Right kidney (tissue), 9 donors: ENCODE measurements at places on chromosomes 11 and 22.
A peak's percentile ranks its signal among the peaks of the same experiment; 100 is the strongest.

DNA sequence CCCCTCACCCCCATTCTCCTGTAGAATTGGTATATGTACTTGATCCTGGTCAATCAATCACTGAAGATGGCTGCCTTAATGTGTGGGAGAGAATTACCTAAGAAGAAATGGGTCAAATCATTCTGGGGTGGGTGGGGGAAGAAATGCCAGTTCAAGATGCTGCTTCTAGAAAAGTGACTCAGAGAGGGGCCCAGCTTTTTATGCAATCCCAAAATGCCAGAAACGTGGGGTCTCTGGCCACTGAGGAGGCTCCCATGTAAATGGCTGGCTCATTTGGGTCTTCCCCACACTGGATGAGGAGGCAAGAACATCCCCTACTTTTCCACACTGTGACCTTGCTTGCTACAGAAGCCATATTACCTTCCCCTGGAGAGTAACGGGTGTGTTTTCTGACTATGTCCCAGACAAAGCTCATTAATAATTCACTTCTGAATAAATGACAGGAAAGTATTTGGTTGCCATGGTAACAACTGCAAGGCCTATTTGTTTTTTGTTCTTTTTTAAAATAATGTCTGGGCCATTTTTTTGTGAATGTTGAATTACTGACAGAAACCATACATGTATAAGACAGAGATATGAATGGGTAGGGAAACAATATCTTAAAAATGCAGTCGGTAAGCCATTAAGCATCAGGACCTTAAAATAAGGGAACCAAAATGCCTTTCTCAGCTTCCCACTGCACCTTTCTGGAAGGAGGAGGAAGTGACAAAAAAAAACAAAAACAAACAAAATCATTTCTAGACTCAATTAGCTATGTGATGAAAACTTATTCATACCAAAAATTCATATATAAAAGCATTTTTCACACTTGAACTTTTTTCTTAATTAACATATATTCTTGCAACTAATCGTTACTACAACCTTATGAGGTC lies 32.0 kb downstream of the SLC1A2 start:
- DNase-seq, result no peak

DNA sequence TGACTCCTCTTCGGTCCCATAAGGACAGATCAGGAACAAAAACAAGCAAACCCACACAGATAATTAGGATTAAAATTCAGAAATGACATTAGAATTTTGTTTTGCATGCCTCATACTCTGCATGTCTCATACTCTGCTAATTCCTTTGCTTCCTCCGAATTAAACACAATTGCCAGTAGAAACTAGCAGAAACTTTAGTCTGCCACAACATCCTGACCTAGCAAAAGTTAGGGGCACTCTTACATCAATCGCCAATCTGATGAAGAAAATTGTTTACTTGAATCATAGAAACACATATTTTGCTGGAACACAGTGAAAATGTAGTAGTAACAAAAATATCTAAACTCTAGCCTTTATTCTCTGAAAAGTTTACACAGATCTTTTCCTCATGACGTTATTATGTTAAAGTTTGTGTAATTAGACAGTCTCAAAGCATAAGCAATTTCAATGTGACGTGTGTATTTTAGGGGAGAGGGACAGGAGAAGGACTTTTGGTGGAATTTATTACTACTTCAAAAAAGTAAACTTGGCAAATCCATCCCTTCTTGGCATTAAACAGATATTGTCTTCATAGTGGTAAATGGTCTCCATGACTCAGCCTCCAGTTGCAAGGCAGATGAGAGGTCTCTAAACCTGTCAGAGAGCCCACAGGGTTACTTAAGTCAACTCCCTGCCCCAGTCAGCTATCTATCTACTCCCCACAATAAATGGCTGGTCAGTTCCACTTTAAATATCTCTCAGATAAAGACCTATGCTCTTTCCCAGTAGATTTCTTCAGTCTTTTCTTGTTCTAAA lies 249.8 kb upstream of the UBASH3B start:
- DNase-seq, result no peak

- peak; percentile 88 for DNase-seq
Measured at GRCh38 chr11:798093-798713, at the start of gene SLC25A22. Gene SLC25A22, minus strand, starts transcription at chr11:798281. Its CDS starts 3,275 bp downstream, at chr11:795006.

DNA sequence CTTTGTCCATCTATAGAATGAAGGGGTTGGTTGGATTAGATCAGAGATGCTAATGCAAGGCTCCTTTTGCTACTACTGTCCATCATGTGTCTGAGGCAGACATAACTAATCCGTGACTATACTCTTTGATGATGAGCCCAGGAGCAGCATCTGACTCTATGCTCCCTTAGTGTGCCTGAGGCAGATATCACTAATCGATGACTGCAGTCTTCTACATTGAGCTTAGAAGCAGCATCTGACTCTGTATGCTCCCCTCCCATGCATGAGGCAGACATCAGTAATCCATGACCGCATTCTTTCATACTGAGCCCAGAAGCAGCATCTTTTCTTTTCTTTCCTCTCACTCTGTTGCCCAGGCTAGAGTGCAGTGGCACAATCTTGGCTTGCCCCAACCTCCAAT lies 4.2 kb downstream of the TCN2 start:
- DNase-seq, result no peak

GRCh38 chr22:30250661-30251267 lies 4.2 kb upstream of the LIF start:
- no peak for DNase-seq

GRCh38 chr11:110621826-110622225 lies 90.4 kb downstream of the ARHGAP20 start:
- DNase-seq, result no peak

- DNase-seq, result no peak
Measured at GRCh38 chr11:14148653-14149273, 186.2 kb downstream of the SPON1 start.

GRCh38 chr11:94450048-94450447 lies 43.6 kb downstream of the MRE11 start:
- no peak for DNase-seq

DNA sequence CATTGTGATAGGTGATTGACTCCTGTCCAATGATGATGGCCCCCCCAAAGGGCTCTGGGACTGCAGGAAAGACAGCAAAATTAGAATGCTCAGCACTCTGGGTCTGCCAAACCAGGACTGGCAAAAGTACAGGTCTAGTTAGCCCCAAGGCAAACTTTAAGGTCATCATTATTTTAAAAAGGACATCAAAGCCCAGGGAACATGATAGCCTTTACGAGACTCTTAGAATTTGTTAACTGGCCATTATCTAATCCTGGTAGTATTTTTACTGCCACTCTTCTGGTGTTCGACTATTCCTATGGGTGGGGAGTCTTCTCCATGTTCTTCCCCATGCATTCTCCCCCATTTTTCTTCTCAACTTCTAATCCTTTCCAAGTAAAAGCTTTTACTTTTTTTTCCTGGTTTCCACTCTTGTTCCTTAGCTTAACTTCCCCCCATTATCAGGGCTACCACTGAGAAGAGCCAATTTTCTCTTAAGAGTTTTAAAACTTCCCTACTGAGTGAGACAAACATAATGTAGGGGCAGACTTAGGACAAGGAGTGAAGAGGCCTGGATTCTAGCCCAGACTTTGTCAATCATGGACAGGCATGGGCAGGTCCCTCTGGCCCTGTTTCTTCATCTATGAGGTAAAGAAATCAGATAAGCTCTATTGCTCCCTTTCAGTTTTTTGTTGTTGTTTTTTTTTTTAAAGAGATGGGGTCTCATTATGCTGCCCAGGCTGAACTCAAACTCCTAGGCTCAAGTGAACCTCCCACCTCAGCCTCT lies 7.1 kb downstream of the DDB1 start:
- no peak for DNase-seq

DNA sequence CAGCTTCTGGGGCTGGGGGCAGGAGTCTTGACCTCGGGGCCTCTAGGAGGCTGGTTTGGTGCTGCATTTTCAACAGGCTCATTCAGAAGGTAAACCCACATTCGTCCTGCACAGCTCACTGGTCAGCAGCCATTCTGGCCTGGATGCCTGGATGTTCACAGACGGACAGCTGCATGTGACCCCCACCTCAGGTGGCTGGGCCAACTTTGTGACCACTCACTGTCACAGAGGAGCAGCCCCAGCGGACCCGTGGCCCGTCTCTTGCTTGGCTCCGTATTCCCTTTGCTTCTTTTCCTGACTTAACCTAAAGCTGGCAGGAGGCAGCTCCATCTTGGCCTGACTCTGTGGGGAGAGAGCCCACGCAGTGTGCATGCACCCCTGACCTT lies 8.2 kb downstream of the DGCR8 start:
- DNase-seq, result no peak

- no peak for DNase-seq
Measured at GRCh38 chr11:112477152-112477551, 216.5 kb upstream of the PLET1 start.

DNA sequence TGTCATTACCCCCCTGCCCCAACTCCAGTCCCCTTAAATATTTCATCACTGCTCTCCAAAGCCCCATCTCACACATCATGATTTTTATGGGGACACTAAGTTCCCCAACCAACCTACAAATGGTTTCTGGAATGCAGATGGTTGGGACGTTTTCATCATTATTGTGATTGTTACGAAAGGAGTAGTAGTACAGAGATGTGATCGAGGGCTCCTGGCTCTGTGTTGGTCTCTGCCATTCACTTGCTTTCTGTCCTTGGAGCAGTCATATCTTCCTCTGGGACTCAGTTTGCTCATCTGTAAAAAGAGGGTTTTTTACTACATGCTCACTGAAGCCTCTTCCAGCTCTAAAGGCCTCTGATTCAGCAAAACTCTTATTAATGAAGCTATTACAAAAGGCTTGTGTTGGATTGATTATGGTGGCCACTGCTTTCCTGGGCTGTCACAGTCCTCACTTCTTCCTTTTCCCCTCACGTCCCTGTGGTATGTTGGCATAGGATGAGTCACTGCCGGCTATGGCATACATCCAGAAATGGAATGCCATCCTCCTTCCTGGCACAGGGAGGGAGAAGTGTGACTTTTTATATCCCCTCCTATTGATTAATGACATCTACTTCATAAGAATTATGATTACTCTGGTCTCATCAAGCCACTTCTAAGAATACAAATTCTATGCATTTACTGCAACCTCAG lies 593.7 kb downstream of the METTL15 start:
- no peak for DNase-seq

DNA sequence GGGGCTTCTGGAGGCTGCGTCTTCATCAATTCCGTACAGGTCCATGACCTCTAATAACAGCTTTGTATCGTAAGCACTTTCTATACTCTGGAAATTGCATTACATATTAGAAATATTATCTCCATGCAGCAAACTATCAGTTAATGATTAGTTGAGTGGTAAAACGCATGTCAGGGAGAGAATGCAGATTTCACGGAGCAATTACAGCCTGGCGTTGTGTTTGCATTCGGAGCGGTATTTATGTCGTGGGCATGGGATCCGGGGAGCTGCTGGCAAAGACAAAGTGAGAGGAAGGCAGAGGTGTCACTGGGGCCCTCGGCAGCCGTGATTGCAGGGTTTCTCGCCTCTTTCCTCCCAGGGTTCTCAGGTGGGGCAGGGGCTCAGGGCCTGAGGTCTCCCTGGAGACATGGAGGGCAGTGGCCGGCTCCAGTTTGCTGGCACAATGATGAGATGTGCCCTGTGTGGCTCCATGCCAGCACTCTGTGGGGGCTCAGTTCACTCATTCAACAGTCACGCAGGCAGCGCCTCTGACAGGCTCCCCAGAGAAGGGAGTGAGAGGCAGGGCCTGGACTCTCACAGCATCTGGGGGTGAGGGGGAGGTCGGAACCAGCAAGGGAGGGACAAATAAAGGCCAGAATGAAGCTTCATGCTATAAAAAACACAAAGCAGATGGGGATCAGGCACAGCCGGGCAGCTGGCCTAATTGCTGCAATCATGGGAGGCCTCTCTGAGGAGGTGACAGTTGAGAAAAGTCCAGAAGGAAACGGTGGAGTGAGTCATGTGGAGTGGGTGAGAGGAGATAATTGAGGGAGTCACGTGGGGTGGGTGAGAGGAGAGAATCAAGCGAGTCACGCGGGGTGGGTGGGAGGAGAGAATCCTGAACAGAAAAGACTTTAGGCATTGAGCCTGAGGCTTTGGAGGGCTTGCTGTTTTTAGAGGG lies 1002.7 kb downstream of the BRD1 start:
- DNase-seq, result no peak

GRCh38 chr11:15735706-15736105 lies 620.6 kb downstream of the SOX6 start:
- DNase-seq, result no peak

DNA sequence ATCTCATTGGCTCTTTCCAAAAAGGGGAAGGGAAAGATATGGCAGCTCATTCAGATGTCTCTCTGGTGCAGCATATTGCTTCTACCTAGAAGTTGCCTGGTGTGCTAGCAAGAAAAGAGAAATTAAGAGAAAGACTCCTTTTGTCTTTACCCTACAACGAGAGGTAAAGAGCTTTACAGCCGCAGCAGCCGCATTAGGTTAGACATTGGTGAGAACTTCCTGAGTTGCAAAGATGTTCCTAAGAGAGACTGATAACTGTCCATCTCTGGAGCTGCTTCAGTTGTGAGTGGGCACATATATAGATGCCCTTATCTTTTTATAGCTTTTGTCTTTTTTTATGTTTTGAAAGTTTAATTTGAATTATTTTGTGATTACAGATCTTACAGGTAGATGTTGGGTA lies 80.8 kb upstream of the NNMT start:
- no peak for DNase-seq

GRCh38 chr11:1573077-1573902 lies 1.2 kb upstream of the DUSP8 start:
- no peak for DNase-seq

DNA sequence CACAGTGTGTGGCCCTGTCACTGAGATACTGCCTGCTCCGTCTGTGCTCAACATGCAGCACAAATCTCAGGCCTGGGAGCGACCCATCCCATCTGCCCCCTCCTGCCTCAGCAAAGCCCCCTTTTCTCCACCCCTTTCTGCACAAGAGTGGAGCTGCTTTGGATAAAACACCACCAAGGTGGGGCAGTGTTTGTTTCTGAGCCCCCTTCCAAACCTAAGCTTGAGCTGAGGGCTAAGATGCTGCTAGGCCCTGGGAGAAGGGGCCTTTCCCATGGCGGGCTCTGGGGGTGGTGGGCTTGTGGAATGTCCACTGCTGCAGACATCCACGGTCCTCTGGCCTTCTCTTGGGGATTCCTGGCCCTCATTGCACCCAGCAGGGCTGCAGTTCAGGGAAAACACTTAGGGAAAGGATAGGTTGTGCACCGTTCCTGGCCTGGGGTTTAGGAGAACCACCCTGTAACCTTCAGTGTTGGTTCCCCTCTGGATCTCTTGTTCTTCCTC lies 594.1 kb downstream of the TBC1D22A start:
- no peak for DNase-seq

DNA sequence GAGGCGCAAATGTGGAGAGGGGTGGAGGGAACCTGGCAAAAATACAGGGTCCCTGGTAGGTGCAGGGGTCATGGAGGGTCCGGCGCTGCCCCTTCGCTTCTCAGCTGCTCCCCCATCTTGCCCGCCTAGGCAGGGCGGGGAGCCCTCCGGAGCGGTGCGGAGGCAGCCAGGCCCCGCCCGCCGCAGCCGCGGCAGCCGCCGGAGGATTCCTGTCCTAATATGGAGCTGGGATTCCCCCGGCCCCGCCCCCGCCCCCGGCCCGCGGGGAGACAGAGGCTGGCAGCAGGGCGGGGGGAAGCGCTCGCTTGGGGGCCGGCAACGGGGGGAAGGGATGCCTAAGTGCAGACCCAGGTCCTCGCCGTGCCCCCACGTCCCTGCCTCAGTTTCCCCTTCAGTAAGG lies 1.0 kb upstream of the NPAS4 start:
- no peak for DNase-seq

- DNase-seq, result no peak
Measured at GRCh38 chr11:105192115-105192514, 52.5 kb upstream of the CARD18 start.

GRCh38 chr11:41522391-41522790 lies 62.9 kb upstream of the LRRC4C start:
- no peak for DNase-seq

GRCh38 chr11:111397034-111397433 lies 18.0 kb upstream of the POU2AF1 start:
- no peak for DNase-seq
